Stimulated activated CD8-positive, alpha-beta memory T cell treated with anti-CD3 and anti-CD28 coated beads, Interleukin-7, amount 100 ng/mL, for 1 hour (primary cell): ENCODE measurements at places on chromosomes 5 and 9.

GRCh38 chr5:141779503-141779973, 97.5 kb upstream of the ARAP3 start:
- no peak for DNase-seq

DNA sequence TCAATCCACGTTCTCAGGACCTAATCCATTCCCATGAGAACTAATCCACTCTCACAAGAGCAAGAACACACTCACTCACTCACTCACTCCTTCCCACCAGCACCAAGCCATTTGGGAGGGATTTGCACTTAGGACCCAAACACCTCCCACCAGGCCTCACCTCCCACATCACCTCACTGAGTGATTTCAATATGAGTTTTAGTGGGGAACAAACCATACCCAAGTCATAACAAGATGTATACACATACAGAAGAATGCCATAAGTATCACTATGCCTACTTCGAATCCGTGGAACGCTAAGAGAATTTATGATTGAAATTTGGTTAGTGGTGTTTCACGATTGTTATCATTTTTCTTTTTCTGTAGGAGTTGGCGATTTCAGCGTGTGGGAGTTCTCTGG, 29.3 kb upstream of the CTSL start:
- no peak for DNase-seq

DNA sequence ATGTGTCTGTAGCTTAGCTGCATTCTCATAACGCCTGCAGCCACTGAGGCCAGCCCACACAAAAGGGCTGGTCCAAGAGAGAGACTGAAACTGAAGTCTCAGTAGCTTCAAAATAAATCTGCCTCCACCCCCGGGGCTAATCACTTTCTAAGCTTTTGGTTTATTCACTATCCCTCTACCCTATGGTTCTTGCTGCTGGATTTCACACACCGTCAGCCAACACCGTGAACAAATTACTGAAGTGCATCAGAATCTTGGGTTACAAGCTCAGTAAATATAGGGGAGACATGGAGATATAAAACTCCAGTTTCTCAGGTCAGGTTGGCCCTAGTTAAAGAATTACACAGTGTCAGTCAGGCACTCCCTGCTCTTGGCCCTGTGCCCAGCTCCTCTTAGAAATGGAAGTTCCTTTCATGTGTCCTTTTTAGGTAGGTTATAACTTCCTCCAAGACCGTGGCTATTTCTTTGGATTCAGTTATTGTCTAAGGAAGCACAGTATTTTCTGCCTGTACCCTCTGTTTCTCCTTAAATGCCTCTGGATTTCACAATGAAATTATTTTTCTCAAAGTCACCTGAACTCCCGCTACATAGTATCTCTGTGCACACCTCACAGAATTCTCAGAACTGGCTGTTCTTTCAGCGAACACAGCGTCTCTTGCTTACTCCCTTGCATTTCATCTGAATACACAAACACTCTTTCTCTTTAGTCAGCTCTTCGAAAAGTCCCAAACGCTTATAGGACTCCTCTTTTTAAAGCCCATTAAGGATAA, 112.5 kb downstream of the FAM174A start:
- no peak for DNase-seq

GRCh38 chr5:77867194-77867691, 91.1 kb upstream of the TBCA start:
- DNase-seq, result no peak

DNA sequence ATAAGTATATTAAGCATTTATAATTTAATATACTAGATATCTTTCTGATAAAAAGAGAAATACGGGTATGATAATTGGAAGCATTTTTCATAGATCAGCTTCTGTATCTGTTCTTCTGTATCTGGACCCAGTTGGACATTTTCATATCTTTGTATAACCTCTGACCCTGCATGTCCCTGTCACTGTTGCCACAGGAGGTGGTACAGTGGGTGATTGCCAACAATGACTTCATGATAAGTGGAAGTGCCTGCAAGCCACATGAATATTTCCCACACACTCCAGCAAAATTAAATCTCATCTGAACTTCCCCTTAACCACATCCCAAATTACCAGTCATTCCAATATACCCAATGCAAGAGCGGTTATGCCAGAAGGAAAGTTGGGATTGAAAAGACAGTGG, 376.4 kb downstream of the ARRDC3 start:
- DNase-seq, result no peak

- DNase-seq, result no peak
These were observed 109.0 kb upstream of the PCAT7 start for GRCh38 chr9:94445863-94446262.

- DNase-seq, result no peak
These were observed 49.2 kb downstream of the NACC2 start for GRCh38 chr9:136045595-136046553.

DNA sequence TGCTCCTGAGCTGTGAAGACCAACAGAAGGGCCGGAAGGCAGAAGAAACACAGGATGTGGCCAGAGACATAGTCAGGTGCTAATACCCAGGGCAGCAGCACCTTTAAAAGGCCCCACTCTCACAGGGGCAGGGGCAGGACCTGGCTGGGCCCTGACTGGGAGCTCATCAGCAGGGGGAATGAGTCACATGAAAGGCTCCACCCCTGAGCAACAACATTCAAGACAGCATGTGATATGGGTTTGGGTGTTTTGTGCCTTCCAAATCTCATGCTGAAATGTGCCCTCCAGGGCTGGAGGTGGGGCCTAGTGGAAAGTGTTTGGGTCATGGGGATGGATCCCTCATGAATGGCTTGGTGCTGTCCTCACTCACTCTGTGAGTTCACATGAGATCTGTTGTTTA, 181.7 kb downstream of the ERCC6L2 start:
- DNase-seq, result no peak

GRCh38 chr9:83639266-83639665, 16.3 kb downstream of the IDNK start:
- no peak for DNase-seq

GRCh38 chr9:86868616-86869015, 78.7 kb downstream of the GAS1 start:
- DNase-seq, result no peak

GRCh38 chr9:137851516-137852267, 25.9 kb upstream of the CACNA1B start:
- no peak for DNase-seq

DNA sequence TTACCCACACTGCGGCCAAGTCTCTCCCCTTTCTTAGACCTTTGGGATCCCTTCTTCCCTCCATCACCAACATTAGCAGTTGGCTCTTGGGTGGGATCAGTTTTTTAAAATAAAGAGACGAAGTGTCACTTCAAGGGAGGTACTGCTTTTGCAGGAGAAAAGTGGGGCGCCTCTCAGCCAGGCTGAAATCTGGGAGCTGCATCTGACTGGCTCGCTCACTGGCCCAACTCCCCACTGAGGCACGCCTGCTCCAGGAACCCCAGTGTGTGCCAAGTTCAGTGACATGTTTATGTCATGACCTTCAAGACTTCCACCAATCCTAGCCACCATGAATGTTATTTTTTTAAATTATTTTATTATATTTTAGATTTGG, 130.5 kb downstream of the MVB12B start:
- DNase-seq, result no peak

GRCh38 chr9:19102181-19102630, 498 bp downstream of the HAUS6 start:
- no peak for DNase-seq

DNA sequence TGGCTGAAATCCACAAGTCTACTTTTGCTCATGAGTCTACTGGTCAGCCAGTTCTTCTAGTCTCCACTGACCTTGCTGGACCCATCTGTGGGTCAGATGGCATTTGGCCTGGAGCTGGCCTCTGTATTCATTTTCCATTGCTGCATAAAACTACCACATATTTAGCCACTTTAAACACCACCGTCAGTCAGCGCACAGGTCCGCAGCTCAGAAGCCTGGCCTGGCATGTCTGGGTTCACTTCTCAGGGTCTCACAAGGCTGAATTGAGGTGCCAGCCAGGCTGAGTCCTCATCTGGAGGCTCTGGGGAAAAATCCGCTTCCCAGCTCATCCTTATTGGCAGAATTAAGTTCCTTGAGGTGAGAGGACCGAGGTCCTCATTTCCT, 54.7 kb downstream of the BARX1 start:
- no peak for DNase-seq

- no peak for DNase-seq
These were observed 270.5 kb downstream of the DMRT2 start for GRCh38 chr9:1320607-1321195.

GRCh38 chr5:13045897-13046551, 898.5 kb downstream of the DNAH5 start:
- no peak for DNase-seq

GRCh38 chr9:97848480-97849237, 4.4 kb upstream of the FOXE1 start:
- no peak for DNase-seq

- DNase-seq, result no peak
These were observed 22.7 kb upstream of the COL5A1 start for GRCh38 chr9:134618833-134619447.

DNA sequence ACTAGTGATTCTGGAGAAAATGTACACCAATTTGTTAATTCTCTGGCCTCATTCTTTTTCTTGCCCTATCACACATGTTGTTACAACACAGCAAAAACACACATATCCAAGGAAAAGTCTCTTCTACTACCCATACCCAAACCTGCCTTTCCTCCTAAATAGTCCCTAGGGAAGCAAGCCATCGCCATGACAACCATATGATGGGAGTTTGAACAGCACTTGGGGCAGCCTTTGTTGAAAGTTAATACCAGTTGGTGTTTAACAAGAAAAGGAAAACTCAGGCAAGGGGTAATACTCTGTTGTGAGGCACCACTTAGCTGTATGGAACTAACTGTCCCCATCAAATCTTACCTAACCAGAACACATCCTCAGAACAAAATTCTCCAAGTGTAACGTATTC, 1.7 kb downstream of the TRPM3 start:
- DNase-seq, result no peak

- DNase-seq, result no peak
These were observed 55.0 kb upstream of the FABP6 start for GRCh38 chr5:160174290-160174689.

DNA sequence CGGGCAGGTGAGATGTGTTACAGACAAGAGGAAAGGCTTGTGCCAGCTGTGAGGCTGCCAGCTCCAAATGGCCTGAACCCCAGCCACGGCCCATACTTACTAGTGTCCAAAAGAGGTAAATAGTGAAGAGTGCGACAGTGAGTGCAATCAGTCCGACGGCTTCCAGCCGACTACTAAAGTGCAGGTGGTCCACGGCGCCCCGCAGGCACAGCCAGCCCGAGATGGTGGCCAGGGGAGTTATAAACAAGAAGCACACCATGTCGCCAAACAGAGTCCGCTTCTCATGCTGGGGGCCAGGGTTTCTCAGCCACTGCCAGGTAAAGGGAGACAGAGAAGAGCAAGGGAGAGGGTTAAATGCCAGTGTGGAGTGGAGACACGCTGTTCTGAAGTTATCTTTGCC, 101.1 kb downstream of the LMNB1 start:
- no peak for DNase-seq

- DNase-seq, result no peak
These were observed 1110.1 kb upstream of the CDH10 start for GRCh38 chr5:25754895-25755294.

GRCh38 chr5:570446-570845, 41.7 kb upstream of the CEP72 start:
- no peak for DNase-seq

GRCh38 chr5:143073766-143074165, 303.6 kb downstream of the ARHGAP26 start:
- no peak for DNase-seq

- DNase-seq, result no peak
These were observed 148.5 kb downstream of the EPB41L4A start for GRCh38 chr5:112270299-112271293.

GRCh38 chr5:179699616-179700237, 960 bp downstream of the CANX start:
- DNase-seq, result no peak

DNA sequence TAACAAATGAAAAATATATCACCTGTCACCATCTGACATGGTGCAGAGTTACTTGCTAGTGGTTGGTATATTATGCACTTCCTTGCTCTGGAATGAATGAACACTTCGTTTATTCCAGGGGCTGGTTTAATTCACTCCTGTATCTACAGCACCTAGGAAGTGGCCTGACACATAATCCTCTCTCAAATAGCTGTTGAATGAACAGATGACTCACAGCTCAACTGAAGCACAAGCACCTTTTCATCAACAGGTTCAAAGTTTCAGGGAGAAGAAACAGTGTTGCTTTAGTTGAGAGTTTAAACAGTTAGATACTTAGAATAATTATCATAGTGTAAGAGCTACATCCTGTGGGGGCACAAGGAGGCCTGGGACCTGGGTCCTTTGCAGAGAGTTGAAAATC, 135.0 kb upstream of the DAP start:
- DNase-seq, result no peak

- no peak for DNase-seq
These were observed 457.0 kb upstream of the KLF4 start for GRCh38 chr9:107946364-107947141.

- no peak for DNase-seq
These were observed 511.3 kb upstream of the PAPPA start for GRCh38 chr9:115642285-115642684.

- DNase-seq, result peak; percentile 84
These were observed at the start of gene TDRD7 for GRCh38 chr9:97411789-97412625. TDRD7 (plus strand) TSS chr9:97412096; CDS start chr9:97428466, 16,370 bp downstream.

- no peak for DNase-seq
These were observed 57.4 kb upstream of the NOTCH1 start for GRCh38 chr9:136603216-136603615.

DNA sequence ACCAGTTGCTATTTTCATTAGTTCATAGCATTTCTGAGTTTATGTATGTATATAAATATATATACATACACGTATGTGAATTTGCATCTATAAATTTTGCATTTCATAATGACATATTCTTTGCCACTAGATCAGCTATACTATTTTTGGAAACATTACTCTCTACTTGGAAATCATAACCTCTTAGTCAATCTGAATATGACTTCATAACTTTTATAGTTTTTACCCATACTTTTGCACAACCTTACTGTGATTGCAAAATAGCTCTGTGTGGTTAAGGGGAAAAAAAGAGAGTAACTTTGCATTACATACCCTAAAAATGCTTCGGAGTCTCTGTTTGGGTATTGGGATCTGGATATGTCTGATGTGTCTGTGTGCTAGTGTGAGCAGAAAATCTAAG, 44.9 kb upstream of the ADAMTSL1 start:
- DNase-seq, result no peak

- no peak for DNase-seq
These were observed 101.9 kb downstream of the SLC28A3 start for GRCh38 chr9:84238652-84239051.

GRCh38 chr9:38047301-38048251, 21.5 kb downstream of the SHB start:
- no peak for DNase-seq
